Activated naive CD4-positive, alpha-beta T cell (primary cell): ENCODE measurements at places on chromosomes 1 and 21.
A peak's percentile ranks its signal among the peaks of the same experiment; 100 is the strongest.

DNA sequence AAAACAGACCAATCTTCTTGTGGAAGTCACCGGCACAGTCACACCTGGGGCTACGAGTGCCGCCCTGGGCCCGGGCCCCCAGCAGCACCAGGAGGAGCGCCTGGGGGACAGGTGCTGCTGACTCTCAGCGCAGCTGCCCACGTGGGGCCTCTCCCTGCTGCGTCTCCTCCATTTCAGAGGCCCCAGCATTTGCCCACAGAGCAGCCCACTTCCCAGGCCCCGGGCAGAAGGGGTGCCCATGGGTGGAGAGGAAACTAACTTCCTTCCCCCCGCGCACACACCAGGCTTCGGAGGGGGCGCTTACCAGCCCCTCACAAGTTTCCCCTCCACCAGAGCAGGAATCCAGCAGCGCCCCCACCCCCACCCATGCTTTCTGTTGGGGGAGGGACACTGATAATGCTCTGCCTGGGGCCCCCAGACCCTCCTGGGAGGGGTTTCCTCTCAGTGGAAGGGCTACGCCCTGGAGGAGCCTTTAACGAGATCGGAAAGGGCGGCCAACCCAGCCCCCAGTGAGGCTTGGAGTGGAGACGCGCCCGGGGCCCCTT lies 440 bp downstream of the TNFRSF25 start:
- DNase-seq, result peak; percentile 46

- DNase-seq, result no peak
Observed at GRCh38 chr1:31678681-31679080, 25.1 kb downstream of the COL16A1 start.

- no peak for DNase-seq
Observed at GRCh38 chr1:243325305-243325890, 69.6 kb downstream of the SDCCAG8 start.

GRCh38 chr21:29187944-29188343 lies 57.5 kb downstream of the MAP3K7CL start:
- no peak for DNase-seq

DNA sequence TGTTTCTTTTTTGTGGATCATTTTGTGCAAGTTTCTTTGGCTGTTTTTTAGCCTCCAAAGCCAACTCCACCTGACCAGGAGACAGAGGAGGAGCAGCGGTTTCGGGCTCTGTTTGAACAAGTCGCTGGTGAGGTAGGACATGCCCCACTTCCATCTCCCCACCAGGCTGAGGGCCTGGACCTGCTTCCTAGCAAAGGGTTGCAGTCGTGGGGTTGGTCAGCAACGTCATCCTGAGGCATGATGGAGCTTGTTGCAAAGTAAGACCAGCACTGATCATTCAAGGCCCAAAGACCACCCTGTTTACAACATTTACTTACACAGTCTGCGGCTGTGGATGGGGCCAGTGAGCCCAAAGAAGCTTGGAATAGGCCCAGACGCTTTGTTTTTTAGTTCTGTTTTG lies 40.3 kb downstream of the CAPN9 start:
- DNase-seq, result no peak

GRCh38 chr1:81695741-81696140 lies 105.0 kb upstream of the ADGRL2 start:
- DNase-seq, result no peak

GRCh38 chr21:34543017-34543416 lies 31.0 kb upstream of the KCNE1 start:
- DNase-seq, result no peak

GRCh38 chr1:17498214-17498613 lies 41.3 kb upstream of the ARHGEF10L start:
- no peak for DNase-seq

DNA sequence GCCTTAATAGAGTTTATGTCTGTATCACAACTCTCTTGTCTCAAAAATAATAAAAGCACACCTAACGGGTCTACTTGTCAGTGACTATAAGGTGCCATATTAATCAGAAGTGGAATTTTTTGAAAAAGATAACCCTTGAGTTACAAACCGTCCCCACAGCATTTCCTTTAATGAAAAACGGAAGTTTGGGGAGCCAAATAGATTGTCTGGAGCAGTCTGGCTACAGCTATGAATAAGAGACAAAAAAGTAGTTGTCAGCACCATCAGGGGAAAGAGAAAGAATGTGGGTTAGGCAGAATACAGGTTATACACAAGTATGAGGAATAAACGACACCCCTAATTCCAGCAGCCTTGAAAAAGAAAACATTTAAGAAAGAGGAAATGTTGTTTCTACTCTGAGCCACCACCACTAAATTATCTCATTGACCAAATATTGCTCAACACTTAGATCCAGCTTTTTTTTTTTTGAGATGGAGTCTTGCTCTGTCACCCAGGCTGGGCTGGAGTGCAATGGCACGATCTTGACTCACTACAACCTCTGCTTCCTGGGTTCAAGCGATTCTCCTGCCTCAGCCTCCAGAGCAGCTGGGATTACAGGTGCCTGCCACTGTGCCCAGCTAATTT lies 29.4 kb upstream of the USP24 start:
- no peak for DNase-seq

DNA sequence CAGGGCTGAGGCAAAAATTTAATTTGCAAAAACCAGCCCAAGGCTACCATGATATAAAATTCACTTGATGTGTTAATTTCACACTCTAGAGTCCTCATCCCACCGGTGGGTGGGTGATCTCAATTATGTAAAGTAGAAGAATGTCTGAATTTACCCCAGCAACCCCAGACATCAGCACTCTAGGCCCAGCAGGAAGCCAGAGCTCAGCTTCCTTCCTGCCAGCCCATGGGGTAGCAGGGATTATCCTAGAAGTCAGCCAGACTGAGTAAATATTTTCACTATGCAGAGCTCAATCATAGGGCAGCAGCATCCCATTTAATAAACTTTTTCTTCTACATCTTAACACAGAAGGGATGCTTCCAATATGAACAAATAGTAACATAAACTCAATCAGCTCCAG lies 71.0 kb downstream of the SIPA1L2 start:
- DNase-seq, result no peak

DNA sequence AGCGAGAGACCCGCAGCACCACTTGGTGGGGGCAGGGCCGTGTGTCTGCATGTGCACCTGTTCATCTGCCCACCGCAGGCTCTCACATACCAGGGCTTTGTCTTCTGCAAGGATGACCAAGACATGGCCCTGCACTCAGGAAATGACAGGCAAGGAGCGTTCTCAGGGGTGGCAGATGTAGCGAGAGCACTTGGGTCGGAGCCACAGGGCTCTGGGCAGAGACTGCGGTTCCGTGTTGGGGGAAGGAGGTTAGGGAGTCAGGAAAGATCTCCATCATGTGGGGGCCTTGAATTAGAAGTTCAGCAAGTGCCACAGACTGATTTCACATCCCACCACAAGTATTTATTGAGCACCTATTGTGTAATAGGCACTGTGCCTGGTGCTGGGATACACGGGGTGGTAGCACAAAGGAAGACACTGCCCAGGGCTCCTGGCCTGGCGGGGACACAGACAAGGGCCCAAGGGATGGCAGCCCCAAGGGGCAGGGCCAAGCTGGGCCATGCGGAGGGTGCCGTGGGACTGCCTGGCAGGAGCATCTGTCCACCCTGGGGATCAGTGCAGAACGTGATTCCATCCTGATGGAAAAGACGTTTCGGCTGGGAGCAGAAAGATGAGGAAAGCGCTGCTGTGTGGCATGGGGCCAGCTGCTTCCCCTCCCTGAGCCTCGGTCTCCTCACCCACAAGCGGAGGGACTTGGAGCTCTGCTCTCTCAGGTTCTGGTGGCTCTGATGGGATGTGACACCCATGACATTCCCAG lies 11.4 kb upstream of the SPSB1 start:
- no peak for DNase-seq

GRCh38 chr1:229253151-229253974 lies 17.5 kb upstream of the RAB4A start:
- no peak for DNase-seq

GRCh38 chr1:53625049-53625448 lies 113.9 kb downstream of the GLIS1 start:
- no peak for DNase-seq

DNA sequence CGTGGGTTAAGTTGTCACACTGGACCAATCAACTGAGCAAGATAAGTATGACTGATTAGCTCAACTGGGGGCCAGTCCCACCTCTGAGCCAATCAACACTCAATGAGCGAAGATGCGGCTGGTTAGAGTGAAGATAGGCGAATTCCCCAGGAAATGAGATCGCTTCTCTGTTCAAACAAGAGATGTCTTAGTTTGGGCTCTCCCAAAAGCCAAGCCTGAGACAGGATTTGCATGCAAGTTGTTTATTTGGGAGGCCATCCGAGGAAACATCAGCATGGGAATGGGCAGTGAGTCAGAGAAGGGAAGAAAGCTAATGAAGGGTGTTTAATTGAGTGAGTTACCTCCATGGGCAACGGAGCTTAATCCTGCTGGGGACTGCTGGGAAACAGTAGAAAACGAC lies 4.9 kb upstream of the GJB5 start:
- no peak for DNase-seq

DNA sequence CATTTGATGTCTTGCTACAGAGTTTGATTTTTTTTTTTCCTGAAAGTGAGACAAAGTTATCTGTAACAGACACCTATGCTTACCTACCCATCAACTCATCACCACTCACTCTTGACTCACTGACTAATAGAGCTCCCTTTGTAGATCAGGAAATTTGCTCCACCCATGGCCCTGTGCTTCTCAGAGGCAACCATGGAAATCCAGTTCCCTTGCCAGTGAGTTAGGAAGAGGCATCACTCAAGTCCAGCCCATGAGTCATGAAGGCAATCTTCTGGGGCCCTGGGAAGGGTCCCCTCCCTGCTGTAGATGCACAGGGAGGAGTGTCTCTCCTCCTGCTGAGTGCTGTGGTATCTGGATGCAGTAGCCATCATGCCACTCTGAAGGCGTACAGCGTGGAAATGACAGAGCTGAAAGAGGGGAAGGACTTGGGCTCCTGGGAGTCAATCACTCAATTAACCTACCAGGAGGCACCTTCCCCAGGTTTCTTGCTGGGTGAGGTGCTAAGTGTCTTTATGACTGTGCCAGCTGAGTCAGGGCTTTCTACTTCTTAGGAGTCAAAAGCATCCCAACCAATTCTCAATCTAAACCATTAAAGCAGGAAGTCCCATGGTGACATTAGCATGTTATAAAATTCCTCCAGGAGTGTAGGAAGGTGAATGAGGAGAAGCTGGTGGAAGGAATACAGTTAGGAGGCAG lies 56.1 kb downstream of the DNTTIP2 start:
- DNase-seq, result no peak

- no peak for DNase-seq
Observed at GRCh38 chr1:183699616-183700160, 46.6 kb upstream of the APOBEC4 start.

- no peak for DNase-seq
Observed at GRCh38 chr21:30326390-30326789, 6.3 kb upstream of the KRTAP26-1 start.

DNA sequence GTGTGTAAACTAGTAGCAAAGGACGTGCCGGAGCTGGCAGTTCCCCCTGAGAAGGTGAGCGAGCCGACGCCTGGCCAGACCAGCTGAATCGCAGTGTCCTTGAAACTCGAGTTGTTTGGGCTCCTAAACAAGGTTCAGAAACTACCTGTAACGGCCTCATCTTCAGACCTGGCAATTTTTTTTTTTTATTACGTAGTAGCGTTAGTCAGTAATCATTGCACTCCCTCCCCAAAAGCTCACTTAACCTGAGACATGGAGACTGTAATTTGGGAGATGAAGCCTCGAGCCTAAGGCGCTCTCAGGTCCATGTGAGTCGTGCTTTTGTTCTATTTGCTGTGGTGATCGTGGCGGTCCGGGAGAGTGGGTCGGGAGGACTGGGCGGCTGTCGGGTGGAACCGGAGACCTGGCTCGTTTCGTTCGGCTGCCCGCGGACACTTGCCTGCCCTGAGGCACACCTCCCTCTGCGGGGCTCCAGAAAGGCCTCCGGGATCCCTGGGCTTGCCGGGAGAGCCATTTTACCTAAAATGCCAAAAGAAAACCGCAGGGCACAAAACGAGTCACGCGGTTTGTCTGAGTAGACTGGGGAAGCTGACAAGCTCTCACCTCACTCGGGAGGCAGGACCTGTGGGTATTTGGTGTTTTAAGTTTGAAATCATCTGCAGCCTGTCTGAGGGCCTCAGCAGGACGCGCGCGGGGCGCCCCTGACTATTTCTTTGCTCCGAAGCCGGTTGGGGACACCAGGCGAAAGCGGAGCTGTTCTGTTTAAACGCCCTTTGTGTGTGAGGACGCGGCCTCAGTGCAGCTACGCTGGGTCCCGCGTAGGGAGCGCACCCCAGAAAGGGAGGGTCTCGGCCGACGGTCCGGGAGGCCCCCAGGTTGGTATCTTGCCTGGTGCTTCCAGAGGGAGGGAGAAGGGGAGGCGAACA lies 722 bp downstream of the LHX8 start:
- DNase-seq, result no peak

DNA sequence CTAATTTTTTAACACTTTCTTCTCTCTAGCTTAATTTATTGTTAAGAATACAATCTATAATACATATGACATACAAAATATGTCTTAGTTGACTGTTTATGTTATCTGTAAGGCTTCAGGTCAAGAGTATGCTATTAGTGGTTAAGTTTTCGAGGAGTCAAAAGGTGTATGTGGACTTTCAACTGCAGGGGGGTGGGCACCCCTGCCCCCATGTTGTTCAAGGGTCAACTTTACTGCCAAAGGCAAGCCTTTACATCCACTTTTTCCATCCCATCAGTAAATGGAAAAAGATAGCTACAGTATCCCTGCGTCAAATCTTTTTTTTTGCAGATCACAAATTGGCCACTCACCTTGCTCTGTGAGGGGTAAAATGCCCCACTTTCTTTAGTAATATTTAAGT lies 6.3 kb downstream of the METTL18 start:
- no peak for DNase-seq

DNA sequence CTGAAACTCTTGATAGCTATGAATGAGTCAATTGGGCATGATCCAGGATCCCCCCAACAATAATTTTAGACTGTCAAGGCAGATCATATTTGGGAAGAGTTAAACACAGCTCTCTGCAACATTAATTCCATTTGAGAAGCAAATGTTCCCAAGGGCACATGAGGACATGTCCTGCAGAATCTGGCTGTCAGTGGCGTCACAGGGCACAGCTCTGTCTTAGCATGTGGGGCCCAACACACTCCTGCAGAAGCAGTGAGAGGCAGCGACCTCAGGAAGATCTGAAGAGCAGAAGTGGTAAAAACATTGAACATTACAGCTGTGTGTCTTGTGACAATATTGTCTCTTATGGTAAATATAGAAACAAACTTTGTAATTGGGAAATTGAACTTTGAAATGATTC lies 197.1 kb upstream of the PBX1 start:
- DNase-seq, result no peak
